ENCODE measurements at places on chromosomes 13 and 19.

- DNase-seq = no peak
Observed at GRCh38 chr13:62525652-62526051, 1110.0 kb upstream of the PCDH20 start.

DNA sequence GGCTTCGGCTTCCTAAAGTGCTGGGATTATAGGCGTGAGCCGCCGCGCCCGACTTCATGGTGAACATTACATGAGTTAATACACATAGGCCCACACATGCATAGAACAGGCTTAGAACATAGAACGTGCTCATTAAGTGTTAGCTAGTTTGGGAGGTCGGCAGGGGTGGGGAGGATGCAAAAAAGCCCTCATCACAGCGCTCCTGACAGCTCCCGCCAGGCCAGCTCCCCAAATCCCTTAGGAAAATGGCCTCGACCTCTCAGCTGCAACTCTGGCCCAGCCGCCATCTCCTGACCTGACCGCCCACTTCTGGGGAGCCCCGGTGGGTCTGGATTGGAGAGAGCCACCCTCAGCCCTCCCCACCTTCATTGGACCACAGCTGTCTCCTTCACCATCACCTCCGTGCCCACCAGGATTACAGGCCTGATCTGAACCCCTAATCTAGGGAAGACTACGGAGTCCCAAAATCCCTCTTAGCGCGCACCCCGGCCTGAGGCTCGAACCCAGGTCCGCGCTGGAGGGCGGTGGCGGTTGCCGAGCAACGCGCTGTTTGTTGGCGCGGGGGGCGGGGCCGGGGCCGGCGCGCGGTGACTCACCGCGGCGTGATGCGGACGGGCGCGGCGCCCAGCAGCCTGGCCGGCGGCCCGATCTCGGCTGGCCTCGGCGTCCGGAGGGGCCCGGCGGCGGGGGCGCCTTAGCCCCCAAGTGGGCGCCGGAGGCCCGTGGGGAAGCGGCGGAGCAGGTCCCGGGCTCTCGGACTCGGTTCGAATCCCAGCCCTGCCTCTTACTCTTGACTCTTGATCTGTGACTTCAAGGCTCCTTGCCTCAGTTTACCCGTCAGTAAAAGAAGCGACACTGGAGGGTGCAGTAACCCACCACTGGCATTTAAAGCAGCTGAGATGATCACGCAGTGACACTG, 26.7 kb upstream of the NANOS3 start:
- peak; percentile 83 for DNase-seq

GRCh38 chr13:97515643-97516042, 81.7 kb downstream of the RAP2A start:
- no peak for DNase-seq

DNA sequence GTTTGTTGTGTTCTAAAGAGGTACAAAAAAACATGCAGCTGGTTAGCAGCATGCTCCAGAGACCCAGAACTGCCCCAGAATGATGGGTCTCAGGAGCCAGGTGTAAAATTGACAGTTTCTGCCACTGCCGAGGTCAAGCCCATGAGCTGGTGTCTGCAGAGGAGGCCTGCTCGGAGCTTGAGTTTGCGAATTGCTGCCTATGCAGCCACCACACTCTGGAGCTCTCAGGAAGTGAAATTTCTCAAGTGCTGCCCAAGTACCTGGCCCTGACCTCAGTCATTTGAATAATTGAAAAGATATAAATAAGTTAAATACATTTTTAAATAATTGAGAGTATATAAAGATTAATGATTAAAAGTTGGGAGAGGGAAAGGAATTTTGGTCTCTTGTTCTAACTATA, 66.4 kb downstream of the ZAR1L start:
- no peak for DNase-seq

DNA sequence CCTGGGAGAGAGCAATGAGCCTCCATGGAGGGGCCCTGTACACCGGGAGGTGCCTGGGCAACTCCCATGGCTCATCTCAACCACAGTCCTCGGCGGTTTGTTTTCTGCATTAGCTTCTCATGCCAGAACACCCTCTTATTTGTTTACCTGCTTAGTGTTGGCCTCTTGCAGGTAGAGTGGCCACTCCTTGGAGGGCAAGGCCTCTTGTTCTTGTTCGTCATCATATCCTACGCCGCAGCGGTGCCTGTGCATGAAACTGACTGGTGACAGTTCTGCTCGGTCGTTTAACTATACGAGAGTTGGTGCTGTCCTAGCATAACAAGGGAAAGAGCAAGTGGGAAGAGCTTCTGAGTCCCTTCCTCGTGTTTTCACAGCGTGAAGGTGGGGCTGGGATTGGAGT, 40.5 kb upstream of the RNF113B start:
- DNase-seq = no peak

- DNase-seq = peak; percentile 35
Observed at GRCh38 chr13:32783067-32783466, 196.8 kb downstream of the PDS5B start.

GRCh38 chr19:11387162-11388034, 3.3 kb upstream of the EPOR start:
- peak; percentile 17 for DNase-seq

DNA sequence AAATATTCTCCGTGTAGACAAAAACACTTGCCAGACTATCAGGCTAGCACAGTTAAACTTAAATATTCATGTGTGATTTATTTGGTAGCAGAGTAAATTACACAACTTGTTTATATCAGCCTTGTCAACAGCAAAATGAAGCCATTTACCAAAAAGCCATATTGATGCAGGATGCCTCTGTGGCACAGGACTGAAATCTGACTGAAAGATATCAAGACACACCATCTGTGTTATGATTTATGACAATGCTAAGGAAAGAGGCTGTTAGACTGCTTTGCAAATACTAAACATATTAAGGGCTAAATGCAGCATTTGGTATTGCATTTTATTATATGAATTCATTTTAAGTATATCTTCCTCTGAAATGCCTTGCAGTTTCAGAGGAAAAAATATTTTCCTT, 44.8 kb upstream of the FNDC3A start:
- no peak for DNase-seq

GRCh38 chr13:31903111-31903815, 128.3 kb upstream of the FRY start:
- no peak for DNase-seq

GRCh38 chr13:30440910-30441703, 18.8 kb downstream of the UBE2L5 start:
- no peak for DNase-seq

GRCh38 chr13:37443538-37443937, 155.0 kb downstream of the POSTN start:
- DNase-seq = no peak

- DNase-seq = no peak
Observed at GRCh38 chr13:77415253-77416071, 88.6 kb upstream of the MYCBP2 start.

GRCh38 chr19:12766051-12766521, 9.3 kb downstream of the HOOK2 start:
- peak; percentile 85 for DNase-seq

DNA sequence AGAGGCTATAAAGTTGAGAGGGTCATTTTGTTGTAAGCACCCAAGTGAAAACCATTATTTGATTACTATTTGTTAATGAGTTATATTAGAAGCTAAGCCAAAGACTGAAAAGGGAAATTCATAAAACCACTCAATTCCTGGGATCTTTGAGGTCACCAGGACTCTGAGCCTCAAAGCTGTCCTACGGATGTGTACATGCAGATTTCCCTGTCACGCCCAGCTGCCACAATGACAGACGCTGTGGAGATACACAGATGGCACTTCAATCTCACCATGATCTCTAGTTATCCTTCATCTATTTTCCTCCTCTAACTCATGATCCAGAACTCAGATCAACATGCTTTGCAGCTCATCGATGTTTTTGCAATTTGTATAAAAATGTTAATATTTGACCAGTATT, 403.5 kb upstream of the MIR17HG start:
- no peak for DNase-seq

GRCh38 chr19:7783991-7784423, 21.0 kb downstream of the CLEC4M start:
- DNase-seq = no peak

DNA sequence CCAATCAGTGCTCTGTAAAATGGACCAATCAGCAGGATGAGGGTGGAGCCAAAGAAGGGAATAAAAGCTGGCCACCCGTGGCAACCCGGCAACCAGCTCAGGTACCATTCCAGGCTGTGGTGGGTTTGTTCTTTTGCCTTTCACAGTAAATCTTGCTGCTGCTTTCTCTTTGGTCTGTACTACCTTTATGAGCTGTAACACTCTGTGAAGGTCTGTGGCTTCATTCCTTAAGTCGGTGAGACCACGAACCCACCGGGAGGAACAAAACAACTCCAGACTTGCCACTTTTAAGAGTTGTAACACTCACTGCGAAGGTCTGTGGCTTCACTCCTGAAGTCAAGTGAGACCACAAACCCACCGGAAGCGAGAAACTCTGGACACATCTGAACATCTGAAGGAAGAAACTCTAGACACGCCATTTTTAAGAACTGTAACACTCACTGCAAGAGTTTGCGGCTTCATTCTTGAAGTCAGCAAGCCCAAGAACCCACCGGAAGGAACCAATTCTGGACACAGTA, 16.5 kb upstream of the SPACA6 start:
- DNase-seq = peak; percentile 36

GRCh38 chr19:34241513-34242337, 12.6 kb upstream of the GARRE1 start:
- DNase-seq = no peak

- no peak for DNase-seq
Observed at GRCh38 chr19:34128558-34129250, 43.6 kb upstream of the LSM14A start.

- peak; percentile 65 for DNase-seq
Observed at GRCh38 chr19:12833738-12834565, 427 bp downstream of the RTBDN start.

DNA sequence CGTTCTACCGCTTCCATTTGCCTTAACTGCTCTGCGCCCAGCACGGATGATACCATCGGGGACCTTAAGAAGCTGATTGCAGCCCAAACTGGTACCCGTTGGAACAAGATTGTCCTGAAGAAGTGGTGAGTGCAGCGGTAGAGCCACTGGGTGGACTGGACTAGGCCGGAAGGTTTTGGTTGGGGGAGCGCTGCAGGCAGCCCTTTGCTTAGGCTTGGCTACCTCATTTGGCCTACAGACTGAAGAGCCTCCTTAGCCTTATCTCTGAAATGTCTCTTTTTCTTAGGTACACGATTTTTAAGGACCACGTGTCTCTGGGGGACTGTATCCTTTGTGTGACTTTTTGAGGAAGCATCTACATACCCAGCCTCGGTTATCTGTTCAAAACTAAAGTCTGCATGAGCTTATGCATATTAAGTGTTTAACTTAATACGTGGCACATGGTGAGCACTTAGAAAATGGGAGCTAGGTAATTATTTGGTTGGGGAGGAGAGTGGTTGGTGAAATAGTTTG, 889 bp downstream of the UBL5 start:
- no peak for DNase-seq

- no peak for DNase-seq
Observed at GRCh38 chr19:4066176-4066606, 508 bp downstream of the ZBTB7A start.

DNA sequence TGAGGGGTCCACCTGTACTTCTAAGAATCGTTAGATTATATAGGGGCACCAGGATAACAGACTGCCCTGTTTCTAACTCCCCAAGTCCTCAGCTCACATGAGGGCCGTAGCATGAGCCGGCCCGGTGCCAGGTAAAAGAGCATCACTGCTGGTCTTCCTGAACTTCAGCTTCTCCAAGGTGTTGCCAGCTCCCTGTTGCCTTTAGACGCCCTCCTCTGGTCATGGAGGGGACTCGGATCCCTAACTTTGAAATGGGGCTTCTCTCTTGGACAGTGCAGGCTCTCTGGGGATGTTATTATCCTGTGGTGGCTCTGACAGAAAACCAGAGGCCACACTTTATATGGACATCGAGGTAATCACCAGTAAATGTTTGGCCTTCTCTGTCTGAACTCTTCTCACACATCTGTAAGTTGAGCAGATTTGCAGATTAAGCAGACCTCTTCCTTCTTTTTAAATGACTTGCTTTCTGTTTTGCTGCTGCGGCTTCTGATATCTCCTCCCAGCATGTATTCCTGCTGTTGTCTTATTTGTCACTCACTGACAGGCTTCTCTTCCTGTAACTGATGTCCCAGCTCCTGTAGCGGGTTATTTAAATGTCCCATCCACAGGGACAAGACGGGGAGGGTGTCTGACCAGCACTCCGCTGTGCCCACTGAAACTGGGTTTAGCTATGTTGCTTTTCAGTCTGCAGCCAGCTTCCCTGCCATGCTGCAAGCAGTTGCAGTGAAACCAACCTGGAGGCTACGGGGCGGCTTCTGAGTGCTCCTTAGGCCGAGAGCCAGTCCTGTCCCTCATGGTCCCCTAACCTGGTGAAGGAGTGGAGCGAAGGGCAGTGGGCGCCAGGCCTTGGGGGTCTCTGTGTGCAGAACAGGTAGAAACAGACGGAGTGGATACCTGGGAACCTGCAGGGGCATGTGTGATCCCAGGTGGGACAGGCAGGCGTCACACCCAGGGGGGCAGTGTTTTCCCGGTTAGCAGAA, 39.2 kb downstream of the TSSK6 start:
- DNase-seq = peak; percentile 30

DNA sequence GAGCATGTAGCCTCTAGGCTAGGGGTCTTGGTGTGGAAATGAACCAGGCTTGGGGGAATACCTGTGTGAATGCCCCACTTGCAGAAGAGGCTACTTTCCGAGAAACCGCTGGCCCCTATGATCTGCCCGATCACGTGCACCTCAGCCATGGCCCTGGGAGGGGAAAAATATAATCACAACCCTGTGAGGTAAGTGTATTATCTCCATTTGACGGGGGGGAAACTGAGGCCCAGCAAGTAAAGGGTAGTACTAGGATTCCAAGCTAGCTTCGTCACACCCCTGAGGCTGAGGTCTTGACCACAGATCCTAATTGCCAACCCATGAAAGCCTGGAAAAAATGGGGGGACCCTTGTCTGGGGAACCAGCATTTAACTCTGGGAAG, 587 bp downstream of the B9D2 start:
- no peak for DNase-seq

DNA sequence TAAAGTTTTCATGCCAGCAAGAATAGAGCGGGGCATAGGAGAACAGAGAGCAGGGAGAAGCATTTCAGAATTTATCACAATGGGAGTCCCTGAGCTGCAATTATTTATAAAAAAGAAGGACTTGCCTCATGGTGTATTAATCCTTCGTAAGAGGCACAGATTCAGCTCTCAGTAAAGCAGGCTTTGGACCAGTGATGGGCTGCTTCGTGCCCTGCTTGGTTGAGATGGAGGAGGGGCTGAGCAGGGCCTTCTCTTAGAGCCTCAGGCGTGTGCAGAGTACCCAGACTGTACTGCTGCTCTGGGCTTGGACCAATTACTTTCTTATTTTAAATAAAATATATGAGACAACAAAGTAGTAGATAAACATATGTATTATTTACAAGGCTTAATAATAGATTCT, 265.7 kb upstream of the SLC10A2 start:
- DNase-seq = no peak

DNA sequence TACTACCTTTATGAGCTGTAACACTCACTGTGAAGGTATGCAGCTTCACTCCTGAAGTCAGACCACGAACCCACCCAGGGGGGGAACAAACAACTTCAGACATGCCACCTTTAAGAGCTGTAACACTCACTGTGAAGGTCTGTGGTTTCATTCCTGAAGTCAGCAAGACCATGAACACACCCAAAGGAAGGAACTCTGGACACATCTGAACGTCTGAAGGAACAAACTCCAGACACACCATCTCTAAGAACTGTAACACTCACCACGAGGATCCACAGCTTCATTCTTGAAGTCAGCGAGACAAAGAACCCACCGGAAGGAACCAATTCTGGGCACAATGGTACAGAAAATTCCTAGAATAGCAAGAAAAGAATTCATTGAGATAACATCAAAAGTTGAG, 1796.5 kb upstream of the MIR17HG start:
- no peak for DNase-seq

- DNase-seq = no peak
Observed at GRCh38 chr13:43227721-43228120, 204.3 kb downstream of the DNAJC15 start.

All from CD4-positive, alpha-beta T cell treated with Interleukin-17A for 1 hour (primary cell).